ENCODE measurements at places on chromosomes 7 and 10. TPM values are rescaled to one million over a fixed set of nuclear protein-coding genes. Genes with fewer than 3 reads are reported as not detected.

Gene CHRM2
- total RNA-seq = not detected

Gene CRTAC1
- not detected for total RNA-seq

Gene COL17A1
- under 0.01 TPM for total RNA-seq

Gene PTPN20
- total RNA-seq = 1.6 TPM

Gene FKBP6
- total RNA-seq = not detected

Gene IDI2
- not detected for total RNA-seq

Gene LIPK
- not detected for total RNA-seq

Gene SNCG
- not detected for total RNA-seq

Gene NOM1
- 11.6 TPM for total RNA-seq

GRCh38 chr7:140003913-140004382 is 58.8 kb downstream of the PARP12 start:
- peak; percentile 56 for DNase-seq

- DNase-seq = no peak
Observed at GRCh38 chr10:77139252-77140160, 498.1 kb downstream of the KCNMA1 start.

- DNase-seq = no peak
Observed at GRCh38 chr10:74763934-74764591, 62.3 kb upstream of the KAT6B start.

- DNase-seq = no peak
Observed at GRCh38 chr7:131637859-131638258, 81.4 kb upstream of the PODXL start.

GRCh38 chr7:127382301-127383085 is 10.0 kb downstream of the ZNF800 start:
- DNase-seq = no peak

- no peak for DNase-seq
Observed at GRCh38 chr10:132957131-132957530, 14.8 kb upstream of the CFAP46 start.

- no peak for DNase-seq
Observed at GRCh38 chr7:49398236-49398635, 375.2 kb upstream of the VWC2 start.

- DNase-seq = no peak
Observed at GRCh38 chr7:7207876-7208275, 25.5 kb downstream of the C1GALT1 start.

GRCh38 chr7:16721541-16721940 is 32.0 kb upstream of the TSPAN13 start:
- no peak for DNase-seq

DNA sequence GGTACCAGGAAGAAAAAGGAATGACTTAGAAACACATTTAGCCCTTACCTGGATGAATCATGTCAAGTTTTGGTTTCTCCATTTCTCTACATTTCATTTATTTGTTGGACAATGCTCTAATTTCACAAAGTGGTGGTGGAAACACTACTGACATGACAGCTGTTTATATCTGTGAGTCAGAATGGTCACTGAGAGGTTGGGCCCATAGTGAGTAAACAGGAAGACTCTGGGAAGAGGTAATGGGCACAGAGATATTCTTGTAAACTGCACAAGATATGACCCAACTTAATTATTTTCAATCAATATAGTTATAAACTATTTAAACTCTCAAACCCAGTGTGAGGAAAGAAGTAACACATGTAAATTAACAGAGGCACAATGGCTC is 176.3 kb upstream of the MEOX2 start:
- DNase-seq = no peak

GRCh38 chr10:24238519-24239247 is 29.7 kb downstream of the KIAA1217 start:
- no peak for DNase-seq

DNA sequence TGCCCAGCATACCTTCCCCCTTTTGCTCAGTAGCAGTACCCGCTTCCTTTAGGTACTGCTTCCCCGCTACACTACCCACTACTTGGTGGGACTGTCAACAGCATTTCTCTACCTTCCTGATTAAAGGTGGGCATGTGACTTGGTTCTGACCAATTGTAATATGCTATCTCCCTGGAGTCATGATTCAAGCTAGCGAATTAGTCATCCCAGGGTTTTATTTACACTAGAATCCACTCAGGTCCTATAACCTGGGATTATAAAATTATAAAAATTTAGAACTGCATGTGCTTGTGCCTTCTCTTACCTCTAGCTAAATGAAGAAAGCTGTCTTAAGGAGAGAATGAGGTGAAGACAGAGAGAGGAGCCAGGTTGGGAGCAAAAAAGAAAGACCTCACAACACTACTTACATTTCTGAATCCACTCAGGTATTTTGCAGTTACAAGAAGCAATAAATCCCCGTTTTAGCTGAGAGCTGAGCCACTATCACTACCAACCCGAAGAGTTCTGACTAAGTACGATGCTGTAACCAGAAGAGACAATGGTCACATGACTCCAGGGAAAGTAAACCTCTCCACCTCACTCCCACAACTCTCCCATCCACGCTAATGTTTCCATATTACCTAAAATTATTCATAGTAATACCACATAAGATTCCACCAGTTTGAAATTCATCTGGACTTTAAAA is 9.7 kb downstream of the GBX1 start:
- DNase-seq = no peak

DNA sequence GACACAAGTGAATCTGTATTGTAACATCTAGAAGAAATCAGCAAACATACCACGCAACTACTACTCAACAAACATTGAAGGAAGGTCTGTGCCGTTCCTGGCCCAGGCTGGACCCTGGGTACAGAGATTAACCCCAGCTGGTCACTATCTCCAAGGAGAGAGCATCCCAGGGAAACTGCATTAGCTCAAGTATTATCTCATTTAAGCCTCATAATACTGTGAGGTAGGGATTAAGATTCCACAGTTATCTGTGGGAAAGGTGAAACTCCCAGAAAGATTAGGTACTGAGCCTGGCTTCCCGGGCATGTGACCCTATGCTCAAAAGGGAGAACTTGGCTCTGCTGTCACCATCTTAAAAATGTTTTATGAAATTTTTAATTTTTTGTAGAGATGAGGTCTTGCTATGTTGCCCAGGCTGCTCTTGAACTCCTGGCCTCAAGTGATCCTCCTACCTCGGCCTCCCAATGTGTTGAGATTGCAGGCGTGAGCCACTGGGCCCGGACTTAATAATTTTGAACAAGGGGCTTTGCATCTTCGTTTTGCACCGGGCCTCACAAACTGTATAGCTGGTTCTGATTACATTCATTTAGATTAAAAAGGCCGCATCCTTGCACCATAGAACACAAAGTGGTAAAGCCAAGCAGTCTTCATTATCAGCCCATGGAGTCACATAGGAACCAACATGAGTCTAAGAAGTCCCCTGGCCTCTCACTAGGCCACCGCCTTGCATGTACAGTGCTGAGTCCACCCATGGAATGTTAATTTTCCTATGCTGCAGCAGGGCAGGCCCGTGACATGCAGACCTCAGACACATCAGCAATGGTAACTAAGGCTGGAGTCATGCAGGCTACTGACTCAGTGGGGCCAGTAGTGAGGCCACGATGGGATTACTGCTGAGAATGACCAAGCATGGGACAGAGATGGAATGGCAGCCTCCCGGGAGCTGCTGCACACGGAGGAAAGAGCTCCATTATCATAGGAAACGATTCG is 5.5 kb upstream of the CTBP2 start:
- DNase-seq = no peak

- no peak for DNase-seq
Observed at GRCh38 chr7:24227603-24228359, 56.2 kb upstream of the NPY start.

- DNase-seq = no peak
Observed at GRCh38 chr10:121583258-121583657, 15.0 kb downstream of the FGFR2 start.
